ENCODE measurements at places on chromosomes 3 and 15.

DNA sequence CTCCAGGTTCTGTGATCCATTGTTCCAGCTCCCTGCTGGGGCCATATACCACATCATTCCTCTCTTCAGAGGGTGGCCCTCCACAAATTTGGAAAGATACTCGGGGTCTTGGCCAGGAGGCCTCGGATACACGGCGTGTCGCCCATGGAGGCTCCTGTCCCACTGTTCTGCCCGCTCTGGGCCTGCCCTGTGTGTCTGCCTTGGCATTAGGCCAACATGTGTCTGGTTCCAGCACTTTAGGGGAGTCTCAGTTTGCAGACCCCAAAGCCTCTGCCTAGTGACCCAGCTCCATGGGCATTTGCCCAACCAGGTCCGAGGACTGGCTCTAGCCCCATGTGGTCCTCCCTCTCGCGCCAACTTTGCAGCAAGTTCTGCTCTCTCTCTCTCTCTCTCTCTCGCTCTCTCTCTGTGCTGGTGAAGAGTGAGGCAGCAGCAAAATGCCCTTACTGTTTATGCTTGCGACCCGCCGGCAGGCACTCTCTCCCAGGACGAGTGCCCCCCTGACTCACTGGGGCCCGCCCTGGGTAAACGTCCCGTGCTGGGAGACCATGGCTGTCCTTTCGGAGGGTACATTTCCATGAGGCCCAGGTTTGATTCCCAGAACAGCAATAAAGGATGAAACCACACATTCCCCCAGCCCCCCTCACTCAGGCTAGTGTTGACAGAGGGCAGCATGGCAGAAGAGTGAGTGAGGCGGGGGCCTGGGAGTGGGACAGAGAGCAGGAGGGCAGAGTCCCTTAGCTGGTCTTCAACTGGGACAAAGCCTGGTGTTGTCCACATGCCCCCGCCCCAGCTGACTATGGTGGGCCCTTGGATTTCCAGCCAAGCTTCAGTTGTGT is 77.9 kb downstream of the ISG20 start:
- no peak for DNase-seq

- DNase-seq = no peak
Observed at GRCh38 chr3:114973536-114973935, 173.6 kb downstream of the ZBTB20 start.

GRCh38 chr3:47018269-47018611 is 38.8 kb downstream of the NBEAL2 start:
- DNase-seq = no peak

GRCh38 chr3:179672918-179673317 is 20.1 kb downstream of the USP13 start:
- DNase-seq = no peak

DNA sequence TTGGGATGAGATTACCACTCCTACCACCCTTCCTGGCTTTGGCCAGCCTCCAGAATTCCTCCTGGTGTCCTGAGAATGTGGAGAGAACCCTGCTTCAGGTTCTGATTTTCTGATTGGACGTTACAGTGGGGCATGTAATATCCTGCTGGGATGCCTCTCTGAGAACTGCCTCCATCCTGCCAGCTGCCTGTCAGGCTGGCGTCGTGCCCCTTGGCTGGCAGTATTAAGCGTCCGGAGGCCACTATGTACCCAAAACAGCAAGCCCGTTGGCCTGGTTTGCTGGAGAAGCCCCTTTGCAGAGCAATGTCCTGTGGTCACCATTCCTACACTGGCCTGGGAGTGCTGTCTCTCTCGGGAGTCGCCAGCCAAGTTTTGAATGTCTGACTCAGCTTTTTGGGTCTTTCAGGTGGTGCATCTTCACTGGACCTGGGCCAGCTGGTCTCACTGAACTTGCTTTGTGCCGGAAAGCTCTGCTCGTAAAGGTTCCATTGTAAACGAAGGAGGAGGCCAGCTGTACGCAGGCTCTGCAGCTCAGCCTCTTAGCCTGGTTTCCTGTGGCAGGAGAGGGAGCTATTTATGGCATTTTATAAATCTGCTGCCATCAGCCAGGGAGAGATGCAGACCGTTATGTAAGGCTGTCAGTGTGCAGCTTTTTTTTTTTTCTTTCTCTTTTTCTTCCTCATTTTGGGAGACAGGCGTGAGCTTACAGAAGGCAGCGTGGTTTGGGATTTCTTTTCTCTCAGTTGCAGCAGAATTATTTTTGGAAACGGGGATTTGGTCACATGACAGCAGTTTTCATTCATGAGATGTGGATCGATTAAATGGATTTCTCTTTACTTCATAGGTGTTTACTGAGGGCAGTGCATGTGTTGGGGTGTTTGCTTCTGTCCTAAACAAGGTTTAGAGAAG is 19.0 kb upstream of the TRAK1 start:
- no peak for DNase-seq

GRCh38 chr15:70029297-70029701 is 68.4 kb downstream of the TLE3 start:
- no peak for DNase-seq

DNA sequence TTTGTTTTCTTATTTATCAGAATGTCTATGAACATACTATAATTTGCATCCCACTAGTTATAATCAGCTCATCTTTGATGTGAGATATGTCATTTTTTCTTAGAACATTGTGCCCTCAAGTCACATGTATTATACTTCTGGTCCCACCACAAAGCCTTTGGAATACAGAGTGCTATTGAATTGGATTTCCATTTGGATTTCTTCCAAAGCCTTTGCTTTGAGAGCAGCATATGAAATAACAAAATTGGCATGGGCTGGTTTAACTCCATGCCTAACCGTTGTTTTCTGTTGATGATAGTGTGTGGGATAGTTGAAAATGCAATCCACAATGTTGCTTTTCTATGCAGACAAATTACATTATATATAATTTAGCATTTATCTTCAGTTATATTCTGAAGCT is 284.5 kb upstream of the PLSCR5 start:
- DNase-seq = no peak
